Suprapubic skin (tissue), 4 donors: ENCODE measurements at places on chromosomes 12 and 14.

DNA sequence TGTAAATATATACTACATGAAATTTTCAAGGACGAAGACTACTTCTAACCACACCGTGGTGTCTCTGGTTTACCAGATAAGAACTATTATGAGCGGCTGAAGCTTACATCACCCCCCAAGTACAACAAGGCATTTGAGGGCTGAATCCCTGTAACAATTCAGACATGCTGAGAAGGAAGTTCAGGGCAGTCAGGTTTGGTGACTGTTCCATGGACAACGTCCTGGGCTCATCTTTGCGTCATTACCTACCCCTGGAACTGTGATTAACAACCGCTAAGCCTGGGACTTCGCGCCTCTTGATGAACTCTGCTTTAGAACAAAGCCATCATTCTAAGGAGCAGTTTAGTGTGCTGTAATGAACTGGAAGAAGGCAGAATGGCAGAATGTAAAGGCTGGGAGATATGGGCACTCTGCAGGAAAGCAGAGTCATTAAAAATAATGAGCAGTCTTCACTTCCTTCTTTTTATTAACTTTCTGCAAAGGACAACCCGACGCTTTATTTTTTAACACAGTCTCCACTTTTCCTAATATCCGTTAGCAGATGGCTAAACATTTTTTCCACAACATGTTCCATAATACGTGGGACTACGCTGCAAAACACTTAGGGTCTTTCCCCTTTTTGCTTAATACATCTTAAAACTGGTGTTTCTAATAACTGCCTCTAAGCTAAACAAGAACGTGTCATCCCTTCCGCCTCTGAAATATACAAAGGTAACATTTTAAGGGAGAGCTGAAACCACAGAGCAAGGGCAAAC lies 263.2 kb downstream of the ADAMTS20 start:
- DNase-seq: no peak

DNA sequence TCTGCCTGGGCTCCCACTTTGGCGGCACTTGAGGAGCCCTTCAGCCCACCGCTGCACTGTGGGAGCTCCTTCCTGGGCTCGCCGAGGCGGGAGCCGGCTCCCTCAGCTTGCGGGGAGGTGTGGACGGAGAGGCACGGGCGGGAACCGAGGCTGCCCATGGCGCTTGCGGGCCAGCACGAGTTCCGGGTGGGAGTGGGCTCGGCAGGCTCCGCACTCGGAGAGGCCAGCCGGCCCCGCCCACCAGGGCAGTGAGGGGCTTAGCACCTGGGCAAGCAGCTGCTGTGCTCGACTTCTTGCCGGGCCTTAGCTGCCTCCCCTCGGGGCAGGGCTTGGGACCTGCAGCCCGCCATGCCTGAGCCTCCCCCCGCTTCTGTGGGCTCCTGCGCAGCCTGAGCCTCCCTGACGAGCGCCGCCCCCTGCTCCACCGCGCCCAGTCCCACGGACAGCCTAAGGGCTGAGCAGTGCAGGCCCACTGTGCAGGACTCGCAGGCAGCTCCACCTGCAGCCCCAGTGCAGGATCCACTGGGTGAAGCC lies 44.6 kb downstream of the R3HDM2 start:
- no peak for DNase-seq

DNA sequence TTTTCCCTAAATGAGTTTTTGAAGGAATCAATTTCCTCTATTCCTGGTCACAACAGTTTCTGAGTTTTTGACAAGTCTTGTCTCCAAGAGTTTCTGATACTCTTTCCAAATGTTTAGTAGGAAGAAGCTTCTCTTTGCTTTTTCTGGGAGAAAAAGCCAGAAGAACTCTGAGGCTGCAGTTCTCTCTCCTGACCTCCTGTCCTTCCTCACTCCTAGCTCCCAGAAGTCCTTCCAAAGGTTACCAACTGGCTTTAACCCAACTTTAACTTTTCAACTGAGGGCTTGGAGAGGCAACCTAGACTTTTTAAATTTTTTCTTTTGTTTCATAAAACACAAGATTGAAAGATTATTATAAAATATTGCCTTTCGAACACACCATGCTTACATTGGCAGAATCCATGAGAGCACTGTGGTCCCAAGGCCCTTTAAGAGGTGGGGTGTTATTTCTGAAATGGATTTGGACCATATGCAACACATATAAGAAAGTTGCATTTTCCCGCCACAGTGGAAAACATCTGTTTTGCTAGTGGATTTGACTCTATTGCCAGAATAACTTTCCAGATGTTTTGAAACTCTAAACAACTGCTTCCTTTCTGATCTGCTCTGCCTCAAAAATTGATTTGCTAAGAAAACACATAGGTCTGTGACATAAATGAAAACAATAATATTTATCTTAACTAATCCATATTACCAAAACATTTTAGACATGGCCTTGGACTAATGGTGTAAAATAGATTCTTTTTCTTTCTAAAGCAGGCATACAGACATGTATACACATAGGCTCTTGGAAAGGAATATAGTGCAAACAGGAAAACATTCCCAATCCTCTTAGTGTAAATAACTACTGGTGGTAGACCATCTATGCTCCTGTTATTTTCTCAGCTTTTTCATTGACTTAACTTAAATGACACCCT lies 22.3 kb upstream of the EPS8 start:
- no peak for DNase-seq

GRCh38 chr14:99780690-99781089 lies 12.5 kb upstream of the EML1 start:
- peak; percentile 31 for DNase-seq

- no peak for DNase-seq
Measured at GRCh38 chr12:46950094-46950493, 124.3 kb upstream of the SLC38A4 start.

- no peak for DNase-seq
Measured at GRCh38 chr14:102626530-102626929, 34.1 kb downstream of the RCOR1 start.

- DNase-seq: no peak
Measured at GRCh38 chr12:116194935-116195431, 82.5 kb downstream of the MED13L start.

DNA sequence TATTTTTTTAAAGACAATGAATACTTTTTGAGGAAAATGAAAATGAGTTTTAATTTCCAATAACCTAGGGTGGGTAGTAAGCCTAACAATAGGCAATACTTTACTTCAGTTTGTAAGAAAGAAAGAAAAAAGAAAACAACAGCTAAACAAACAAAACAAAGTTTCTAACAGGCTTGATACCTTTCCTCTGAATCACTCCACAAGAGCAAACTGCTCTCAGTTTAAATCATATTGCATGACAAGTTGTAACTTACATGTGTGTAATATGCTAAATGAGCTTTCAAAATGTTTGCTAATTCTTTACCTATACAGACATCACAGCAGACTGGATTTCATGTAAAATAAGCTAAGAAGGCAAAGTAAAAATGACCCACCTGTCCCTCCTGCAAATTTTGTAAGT lies 6.7 kb upstream of the LMO3 start:
- DNase-seq: no peak

- no peak for DNase-seq
Measured at GRCh38 chr12:48810903-48811431, 7.3 kb upstream of the CACNB3 start.

DNA sequence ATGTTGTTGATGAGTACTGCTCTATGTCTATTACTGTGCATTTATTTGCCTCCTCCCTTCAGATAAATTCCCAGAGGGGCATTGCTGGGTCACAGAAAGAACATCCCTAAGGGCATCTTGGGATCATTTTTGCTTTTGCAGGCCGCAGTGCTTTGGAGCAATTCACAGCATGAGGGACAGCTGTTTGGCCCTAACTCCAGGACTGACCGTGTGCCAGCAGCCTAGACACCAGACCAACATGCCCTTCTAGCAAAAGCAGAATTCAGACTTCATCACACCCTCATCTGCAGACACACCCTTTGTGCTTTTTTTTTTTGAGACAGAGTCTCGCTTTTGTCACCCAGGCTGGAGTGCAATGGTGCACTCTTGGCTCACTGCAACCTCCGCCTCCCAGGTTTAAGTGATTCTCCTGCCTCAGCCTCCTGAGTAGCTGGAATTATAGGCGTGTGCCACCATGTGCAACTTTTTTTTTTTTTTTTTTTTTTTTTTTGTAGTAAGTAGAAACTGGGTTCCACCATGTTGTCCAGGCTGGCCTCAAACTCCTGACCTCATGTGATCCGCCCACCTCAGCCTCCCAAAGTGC lies 31.0 kb downstream of the RNF34 start:
- DNase-seq: no peak

DNA sequence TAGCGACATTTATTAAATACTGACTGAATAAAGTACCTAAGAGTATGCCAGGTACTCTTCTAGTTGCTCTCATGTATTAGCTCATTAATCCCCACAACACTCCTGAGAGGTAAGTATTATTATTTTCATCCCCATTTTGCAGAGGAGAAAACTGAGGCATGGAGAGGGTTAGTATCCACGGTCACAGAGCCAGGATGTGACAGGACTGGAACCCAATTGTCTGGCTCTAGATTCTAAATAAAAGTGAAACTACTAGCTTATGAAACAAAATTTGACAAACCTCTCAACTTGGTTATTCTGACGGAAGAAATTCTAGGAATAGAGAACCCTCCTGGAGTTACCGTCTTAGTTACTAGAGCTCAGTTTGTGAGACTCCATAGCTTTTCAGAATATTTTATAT lies 112.2 kb downstream of the CHST11 start:
- DNase-seq: no peak

DNA sequence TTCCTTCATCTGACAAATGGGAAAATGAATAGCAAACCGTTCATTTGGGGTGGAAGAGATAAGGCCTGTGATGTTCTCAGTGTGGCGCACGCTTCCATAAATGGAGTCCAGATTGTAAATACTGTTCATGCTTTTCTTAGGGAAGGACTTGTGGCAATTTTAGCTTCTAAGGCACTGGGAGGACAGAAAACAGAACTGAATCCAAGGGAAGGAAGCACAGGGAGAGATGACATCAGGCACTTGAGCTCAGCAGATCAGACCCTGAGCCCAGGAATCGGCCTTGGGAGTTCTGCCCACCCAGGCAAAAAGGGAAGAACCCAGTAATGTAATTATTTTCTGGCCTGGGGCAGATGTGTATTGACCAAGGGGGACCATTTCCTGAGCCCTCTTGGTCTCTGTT lies 7.2 kb upstream of the SH2B3 start:
- DNase-seq: no peak

DNA sequence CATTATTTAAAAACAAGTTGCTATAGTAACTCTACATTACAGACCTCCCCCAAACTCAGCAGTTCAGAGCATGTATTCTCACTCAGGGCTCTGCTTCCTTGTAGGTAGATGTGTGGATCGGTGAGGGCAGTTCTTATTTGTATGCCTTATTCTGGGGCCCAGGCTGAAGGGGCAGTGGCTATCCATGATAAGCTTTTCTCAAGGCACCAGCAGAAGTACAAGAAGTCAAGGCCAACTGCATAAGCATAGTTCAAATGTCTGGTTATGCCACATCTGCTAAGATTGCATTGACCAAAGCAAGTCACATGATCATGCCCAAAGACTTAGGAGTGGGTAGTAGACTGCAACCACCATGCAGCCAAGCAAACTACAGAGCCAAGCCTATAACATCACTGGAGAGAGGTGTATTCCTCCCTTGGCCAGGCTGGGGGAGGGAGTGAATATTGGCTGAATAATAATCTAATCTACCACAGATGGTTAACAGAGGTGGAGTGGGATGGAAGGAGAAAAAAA lies 4.6 kb downstream of the PSEN1 start:
- DNase-seq: no peak

DNA sequence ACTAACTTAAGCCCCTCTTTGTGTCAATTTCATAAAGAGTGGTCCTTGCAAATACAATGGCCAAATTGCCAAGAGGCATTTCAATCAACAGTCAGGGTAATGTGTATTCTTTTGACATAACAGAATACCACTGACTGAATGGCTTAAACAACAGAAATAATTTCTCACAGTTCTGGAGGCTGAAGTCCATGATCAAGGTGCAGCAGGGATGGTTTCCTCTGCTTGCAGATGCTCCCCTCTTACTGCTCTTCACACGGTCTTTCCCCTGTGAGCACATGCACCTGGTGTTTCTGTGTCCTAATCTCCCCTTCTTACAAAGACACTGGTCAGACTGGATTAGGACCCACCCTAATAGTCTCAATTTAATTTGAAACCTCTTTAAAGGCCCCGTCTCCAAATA lies 31.9 kb downstream of the FGFR1OP2 start:
- no peak for DNase-seq
